ENCODE measurements at places on chromosomes 4 and X. TPM values are rescaled to one million over a fixed set of nuclear protein-coding genes. Genes with fewer than 3 reads are reported as not detected.

The AMOT gene
- total RNA-seq: 21.0 TPM

The GLRA3 gene
- not detected for total RNA-seq

The DMRTC1B gene
- not detected for total RNA-seq

The ARMCX1 gene
- 111 TPM for total RNA-seq

The SERTM2 gene
- under 0.01 TPM for total RNA-seq

The RNF175 gene
- under 0.01 TPM for total RNA-seq

The SSX4 gene
- not detected for total RNA-seq

The ARSD gene
- total RNA-seq: 36.1 TPM

The ATP11C gene
- total RNA-seq: 70.1 TPM

The NOX1 gene
- total RNA-seq: not detected

The RHOXF2B gene
- not detected for total RNA-seq

The REST gene
- 34.0 TPM for total RNA-seq

The FAM90A26 gene
- total RNA-seq: not detected

The BEND2 gene
- not detected for total RNA-seq

The HTN1 gene
- not detected for total RNA-seq
